ENCODE measurements at places on chromosomes 16 and 17.
A peak's percentile ranks its signal among the peaks of the same experiment; 100 is the strongest.

GRCh38 chr17:33234930-33235685 lies 58.0 kb downstream of the ASIC2 start:
- no peak for DNase-seq

GRCh38 chr17:1002412-1002753 lies 5.5 kb downstream of the TIMM22 start:
- no peak for DNase-seq

GRCh38 chr17:72063756-72064450 lies 56.9 kb upstream of the SOX9 start:
- no peak for DNase-seq

DNA sequence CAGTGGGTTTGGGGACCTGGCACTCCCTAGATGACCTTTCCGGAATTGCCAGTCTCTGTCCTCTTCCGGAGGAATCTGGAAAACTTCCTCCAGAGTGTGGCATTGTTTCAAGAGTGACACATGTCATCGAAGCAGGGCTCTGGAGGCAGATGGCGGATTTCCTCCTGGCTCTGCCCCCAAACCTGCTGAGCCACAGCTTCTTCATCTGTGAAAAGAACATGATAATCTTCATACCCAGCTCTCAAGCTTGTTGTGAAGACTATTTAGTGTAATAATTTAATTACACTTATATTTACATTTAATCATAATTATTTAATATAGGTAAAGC lies 19.7 kb upstream of the TEX2 start:
- no peak for DNase-seq

DNA sequence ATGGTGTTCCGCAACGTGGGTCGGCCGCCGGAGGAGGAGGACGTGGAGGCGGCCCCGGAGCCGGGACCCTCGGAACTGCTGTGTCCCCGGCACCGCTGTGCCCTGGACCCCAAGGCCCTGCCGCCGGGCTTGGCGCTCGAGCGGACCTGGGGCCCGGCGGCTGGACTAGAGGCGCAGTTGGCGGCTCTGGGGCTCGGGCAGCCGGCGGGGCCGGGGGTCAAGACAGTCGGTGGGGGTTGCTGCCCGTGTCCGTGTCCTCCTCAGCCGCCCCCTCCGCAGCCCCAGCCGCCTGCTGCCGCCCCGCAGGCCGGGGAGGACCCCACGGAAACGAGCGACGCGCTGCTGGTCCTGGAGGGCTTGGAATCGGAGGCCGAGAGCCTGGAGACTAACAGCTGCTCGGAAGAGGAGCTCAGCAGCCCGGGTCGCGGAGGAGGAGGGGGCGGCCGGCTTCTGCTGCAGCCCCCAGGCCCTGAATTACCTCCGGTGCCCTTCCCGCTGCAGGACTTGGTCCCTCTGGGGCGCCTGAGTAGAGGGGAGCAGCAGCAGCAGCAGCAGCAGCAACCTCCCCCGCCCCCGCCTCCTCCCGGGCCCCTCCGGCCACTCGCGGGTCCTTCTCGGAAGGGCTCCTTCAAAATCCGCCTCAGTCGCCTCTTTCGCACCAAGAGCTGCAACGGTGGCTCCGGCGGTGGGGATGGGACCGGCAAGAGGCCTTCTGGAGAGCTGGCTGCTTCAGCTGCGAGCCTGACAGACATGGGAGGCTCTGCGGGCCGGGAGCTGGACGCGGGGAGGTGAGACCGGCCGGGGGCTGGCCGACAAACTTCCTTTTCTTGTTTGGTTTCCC lies 821 bp downstream of the SOCS7 start:
- DNase-seq = peak; percentile 8

DNA sequence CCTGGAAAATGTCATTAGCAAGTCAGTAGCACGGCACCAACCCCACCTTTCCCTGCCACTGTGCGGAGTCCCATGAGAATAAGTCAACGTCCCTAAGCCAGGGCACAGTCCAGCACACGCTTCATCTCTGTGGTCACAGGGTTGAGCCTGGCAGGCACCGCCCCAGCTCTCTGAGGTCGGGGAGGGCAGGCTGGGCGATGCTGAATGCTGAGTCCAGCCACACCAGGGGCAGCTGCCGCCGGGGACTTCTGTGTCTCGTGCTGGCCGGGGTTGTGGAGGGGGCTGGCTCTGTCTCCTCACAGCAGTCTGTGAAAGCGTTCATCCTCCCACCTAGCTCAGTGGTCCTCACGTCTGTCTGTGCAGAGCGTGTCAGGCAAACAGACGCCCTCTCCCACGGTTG lies 53.2 kb downstream of the BANP start:
- DNase-seq = no peak

DNA sequence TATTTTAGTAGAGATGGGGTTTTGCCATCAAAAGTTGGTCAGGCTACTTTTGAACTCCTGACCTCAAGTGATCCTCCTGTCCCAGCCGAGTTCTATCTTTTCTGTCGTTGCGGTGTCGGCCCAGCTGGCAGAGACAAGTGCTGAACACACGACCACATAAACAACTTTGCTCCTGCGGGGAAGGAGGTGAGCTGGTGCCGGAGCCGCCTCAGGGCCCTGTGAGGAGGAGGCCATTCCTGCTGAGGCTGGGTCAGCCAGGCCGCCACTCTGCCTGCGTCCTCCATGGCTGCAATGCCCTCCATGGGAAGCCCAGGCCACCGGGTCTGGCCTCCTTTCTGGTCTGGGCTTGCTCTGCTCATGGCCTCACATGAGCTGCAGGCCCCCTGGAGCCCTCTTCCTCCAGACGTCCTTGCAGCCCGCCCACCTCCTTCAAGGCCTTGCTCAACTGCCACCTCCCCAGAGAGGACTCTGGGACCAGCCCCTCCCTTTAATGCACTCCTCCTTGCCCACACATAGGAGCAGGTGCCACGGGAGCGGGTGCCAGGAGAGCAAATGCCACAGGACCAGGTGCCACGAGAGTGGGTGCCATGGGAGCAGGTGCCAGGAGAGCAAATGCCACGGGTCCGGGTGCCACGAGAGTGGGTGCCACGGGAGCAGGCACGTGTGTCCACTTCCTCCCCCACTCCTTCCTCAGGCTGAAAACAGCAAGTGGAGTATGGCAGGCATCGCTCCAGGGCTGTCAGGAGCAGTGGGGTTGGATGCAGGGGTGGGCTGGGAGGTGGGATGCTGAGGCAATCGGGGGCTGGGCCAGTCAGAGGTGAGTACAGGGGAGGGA lies 28.4 kb upstream of the CBFA2T3 start:
- no peak for DNase-seq

DNA sequence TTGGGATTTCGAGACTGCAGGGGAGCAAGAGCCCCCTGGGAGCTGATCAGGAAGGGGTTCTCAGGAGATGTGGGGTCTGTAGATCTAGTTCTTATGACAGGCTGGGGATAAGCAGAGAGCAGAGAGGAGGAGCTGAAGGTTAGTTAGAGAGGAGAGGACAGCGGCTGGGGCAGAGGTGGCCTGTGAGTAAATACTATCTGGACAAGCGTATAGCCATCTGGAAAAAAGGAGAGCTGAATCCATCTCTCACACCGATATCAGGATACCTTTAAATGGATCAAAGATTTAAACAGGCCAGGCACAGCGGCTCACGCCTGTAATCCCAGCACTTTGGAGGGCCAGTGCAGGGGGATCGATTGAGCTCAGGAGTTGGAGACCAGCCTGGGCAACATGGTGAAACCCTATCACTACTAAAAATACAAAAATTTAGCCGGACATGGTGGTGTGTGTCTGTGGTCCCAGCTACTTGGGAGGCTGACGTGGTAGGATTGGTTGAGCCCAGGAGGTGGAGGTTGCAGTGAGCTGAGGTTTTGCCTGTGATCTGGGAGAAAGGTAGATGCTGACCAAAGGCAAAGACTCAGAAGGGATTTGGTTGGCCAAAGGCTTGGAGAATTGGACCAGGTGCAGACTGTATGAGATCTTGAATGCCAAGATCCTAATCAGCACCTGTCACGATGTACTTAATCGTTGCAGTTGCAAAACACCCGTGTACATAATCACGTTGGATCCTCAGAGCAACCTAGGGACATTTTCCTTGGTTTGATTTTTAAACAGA lies 18.9 kb upstream of the SLC25A19 start:
- DNase-seq = no peak

DNA sequence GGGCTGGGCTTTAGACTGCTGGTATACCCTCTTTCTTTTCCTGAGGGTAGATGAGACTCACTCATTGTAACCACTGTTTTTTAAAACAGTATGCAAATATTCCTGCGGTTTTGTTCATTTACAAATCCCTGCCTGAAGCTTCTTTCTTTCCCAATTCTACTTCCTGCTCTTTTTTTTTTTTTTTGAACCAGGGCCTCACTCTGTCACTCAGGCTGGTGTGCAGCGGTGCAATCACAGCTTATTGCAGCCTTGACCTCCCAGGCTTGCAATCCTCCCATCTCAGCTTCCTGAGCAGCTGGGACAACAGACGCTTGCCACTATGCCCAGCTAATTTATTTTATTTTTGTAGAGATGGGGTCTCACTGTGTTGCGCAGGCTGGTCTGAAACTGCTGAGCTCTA lies 8.0 kb upstream of the SULT1A1 start:
- no peak for DNase-seq

DNA sequence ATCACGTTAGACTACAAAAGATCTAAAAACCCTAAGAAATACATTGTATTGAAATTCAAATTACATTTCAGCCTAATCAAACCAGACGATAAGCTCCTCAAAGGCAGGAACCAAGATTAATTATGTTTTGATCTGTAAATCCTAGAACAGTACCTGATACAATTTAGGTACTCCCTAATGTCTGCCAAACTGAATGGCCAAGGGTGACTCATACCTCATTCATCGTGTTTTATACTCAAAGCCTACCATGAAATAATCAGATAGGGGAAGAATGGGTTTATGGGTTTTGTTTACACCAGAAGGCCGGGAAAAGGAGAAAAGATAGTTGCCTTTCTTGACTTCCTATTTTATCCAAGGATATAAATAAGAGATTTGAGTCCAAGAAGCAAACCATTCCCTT lies 19.3 kb downstream of the MMD start:
- DNase-seq = no peak

GRCh38 chr17:79970576-79971068 lies 65.0 kb downstream of the TBC1D16 start:
- DNase-seq = peak; percentile 30

DNA sequence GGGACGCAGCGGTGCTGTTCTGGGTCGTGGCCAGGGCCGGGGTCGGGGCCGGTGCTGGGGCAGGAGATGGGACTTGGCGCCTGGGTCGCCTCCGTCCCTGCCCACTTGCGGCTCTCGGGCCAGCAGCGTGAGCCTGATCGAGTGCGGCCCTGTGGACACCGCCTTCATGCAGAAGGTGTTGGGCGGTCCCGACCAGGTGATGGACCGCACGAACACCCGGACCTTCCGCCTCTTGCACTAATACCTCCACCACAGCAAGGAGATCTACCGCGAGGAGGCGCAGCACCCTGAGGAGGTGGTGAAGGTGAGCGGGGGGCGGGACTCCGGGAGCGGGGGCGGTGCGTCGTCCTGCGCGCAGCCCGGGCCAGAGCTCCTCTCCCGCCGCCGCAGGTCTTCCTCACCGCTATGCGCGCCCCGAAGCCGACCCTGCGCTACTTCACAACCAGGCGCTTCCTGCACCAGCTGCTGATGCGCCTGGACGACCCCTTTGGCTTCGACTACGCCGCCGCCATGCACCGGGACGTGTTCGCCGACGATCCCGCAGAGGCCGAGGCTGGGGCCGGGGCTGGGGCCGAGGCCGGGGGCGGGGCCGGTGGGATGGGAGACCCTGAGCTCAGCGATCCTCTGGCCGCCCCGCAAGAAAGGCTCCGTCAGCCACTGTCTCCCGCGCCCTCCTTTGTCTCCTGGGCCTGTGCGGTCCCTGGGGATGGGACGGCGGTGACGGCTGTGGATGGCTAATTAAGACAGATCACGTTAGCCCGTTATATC lies 4.5 kb upstream of the HSD17B1 start:
- peak; percentile 83 for DNase-seq

- peak; percentile 52 for DNase-seq
These were observed 11.4 kb downstream of the UNC13D start for GRCh38 chr17:75832652-75833400.

GRCh38 chr16:29868396-29869009 lies 5.5 kb upstream of the CDIPT start:
- DNase-seq = no peak

DNA sequence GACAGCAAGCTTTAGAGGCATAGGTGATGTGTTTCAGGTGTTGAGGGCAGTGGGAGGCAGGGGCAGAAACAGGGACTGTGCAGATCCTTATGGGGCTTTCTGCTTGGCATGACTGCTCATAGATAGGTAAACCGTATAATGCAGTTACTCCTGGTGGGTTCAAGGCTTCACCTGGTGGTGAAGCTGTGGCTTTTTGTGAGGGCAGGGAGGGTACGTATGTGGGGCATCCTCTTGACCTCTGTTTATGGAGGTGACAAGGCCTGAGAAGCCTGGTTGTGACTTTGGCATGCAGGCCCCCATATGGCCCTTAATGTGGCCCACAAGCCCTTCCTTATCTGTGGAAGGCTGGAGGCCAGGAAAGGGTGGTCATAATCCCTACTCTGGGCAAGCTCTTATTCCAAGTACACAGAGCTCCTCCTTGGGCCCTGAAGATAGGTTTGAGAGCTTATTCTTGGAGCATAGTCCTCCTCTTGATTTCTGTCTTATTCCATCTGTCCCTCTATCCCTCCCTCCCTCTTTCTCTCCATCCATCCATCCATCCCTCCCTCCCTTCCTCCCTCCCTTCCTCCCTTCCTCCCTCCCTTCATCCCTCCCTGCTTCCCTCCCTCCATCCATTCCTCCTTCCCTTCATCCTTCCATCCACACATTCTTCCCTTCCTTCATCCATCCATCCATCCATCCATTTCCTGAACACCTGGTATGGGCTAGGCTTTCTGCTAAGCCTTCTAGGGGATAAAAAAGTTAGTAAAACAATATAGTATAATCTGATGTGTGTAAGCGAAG lies 1.3 kb upstream of the CCL16 start:
- no peak for DNase-seq

DNA sequence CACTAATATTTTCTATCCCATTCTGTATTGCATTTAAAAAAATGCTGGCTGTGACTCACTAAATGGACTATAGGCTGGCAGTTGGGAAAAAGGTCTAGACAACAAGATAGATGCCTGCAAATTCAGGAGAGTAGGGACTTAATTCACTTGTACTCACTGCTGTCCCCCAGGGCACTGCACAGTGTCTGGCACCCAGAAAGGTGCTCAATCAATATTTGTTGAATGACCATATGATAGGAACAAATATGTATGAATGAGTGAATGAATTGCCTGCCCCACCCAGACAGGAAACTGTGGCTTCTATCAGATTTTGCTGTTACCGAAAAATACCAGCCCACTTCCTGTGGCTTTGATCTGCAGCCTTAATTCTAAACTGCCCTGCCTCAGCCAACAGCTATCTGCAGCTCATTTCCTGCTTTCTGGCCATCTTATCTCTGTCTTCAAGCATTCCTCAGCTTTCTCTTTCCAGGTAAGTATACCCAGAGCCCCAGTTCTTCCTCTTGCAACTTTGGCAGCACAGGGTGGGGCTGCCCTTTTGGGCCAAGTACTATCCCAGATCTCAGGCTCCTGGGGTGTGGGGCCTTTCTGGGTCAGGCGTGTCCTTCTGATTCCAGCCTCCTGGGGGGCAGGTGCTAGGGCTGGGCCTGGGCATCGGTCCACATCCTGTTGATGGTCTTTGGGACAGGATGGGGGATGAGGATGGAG lies 15.3 kb upstream of the TNS4 start:
- peak; percentile 90 for DNase-seq

GRCh38 chr17:56602292-56603130 lies 9.0 kb downstream of the NOG start:
- peak; percentile 41 for DNase-seq

GRCh38 chr16:89050868-89051311 lies 42.8 kb upstream of the ACSF3 start:
- DNase-seq = no peak

- peak; percentile 29 for DNase-seq
These were observed 32.4 kb downstream of the DCAKD start for GRCh38 chr17:45018848-45019711.

GRCh38 chr17:44279666-44280391 lies 11.9 kb upstream of the SLC4A1 start:
- peak; percentile 15 for DNase-seq

GRCh38 chr16:9845661-9846361 lies 336.4 kb downstream of the GRIN2A start:
- DNase-seq = no peak

Data from activated CD4-positive, alpha-beta T cell treated with anti-CD3 and anti-CD28 coated beads, Interleukin-2, amount 10 ng/mL, durations not matched to agents 7 days and 5 days (primary cell).